Right ventricle myocardium superior (tissue), 1 donor: ENCODE measurements at places on chromosomes 1 and 21. TPM values are rescaled to one million over a fixed set of nuclear protein-coding genes. Genes with fewer than 3 reads are reported as not detected.

Gene CCDC27
- total RNA-seq = not detected

Gene IGSF5
- total RNA-seq = 4.1 TPM

Gene OR2AK2
- not detected for total RNA-seq

Gene EPS15
- total RNA-seq = 72.5 TPM

Gene TRIM62
- 1.9 TPM for total RNA-seq

Gene MATN1
- total RNA-seq = not detected

Gene OR2M3
- total RNA-seq = not detected

Gene TNFRSF8
- total RNA-seq = 0.59 TPM

Gene OLIG2
- not detected for total RNA-seq

Gene LDLRAD2
- not detected for total RNA-seq

Gene LPAR3
- 16.9 TPM for total RNA-seq

Gene TMOD4
- not detected for total RNA-seq

Gene LRRC8C
- 5.9 TPM for total RNA-seq

Gene DFFA
- 20.8 TPM for total RNA-seq

Gene PTGFR
- 0.73 TPM for total RNA-seq

Gene MAP3K21
- 0.22 TPM for total RNA-seq

Gene SHISAL2A
- not detected for total RNA-seq

Gene FAM43B
- total RNA-seq = 3.0 TPM

Gene CHD5
- total RNA-seq = not detected

Gene SYNC
- total RNA-seq = 22.1 TPM
